T47D (cell line): ENCODE measurements at places on chromosomes 12 and 14.

GRCh38 chr12:104721039-104721405 is 237.1 kb downstream of the SLC41A2 start:
- no peak for DNase-seq

DNA sequence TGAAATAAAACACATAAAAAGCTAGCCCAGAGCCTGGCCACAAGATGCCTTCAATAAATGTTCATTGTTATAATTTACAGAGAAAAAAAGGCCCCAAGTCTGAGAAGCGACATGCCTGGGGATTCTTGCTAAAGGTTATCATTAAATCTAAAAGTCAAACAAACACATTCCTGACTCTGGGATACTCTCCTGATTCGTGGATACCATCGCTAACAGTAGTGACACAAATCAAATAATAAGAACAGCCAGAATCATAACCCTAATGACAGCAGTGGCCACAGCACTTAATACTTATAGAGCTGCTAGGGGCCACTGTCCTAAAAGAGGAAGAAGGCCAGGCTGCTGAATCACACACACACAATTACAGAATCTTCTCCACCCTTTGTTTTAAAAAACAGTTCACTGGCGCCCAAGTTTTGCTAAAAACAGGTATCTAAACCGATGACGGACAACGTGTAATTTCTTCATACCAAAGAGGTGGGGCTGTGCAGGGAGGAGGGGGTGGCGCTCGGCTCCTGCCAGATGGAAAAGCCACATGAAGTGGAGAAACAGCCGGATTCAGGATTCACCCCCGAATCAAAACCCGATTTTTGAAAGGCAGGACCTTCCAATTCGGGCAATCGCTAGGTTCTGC is 1.2 kb downstream of the CLIP1 start:
- DNase-seq, result no peak

DNA sequence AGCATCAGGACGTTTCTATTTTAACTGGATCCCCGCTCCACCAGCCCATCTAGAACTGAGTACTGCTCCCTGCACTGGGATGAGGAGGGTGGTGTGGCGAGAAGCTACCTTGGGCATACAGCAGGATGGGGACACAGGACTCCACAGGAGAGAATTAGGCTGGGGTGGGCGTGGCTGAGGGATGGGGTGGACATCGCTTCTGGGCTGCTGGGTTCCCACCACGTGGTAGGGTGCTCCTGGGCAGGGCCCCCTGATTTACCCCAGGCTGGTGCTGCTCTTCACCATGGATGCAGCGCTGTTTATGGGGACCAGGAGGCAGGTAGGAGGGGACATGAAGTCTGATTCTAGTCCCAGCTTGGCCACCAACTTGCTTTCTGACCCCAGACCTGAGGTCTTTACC is 41.9 kb downstream of the VDR start:
- no peak for DNase-seq

- DNase-seq, result no peak
Measured at GRCh38 chr14:68312884-68313610, 479.8 kb downstream of the ZFP36L1 start.
